ENCODE measurements at places on chromosomes 5 and 9. TPM values are rescaled to one million over a fixed set of nuclear protein-coding genes. Genes with fewer than 3 reads are reported as not detected.
A peak's percentile ranks its signal among the peaks of the same experiment; 100 is the strongest.

GRCh38 chr5:61504143-61504770 lies 172.2 kb downstream of the ZSWIM6 start:
- no peak for DNase-seq

DNA sequence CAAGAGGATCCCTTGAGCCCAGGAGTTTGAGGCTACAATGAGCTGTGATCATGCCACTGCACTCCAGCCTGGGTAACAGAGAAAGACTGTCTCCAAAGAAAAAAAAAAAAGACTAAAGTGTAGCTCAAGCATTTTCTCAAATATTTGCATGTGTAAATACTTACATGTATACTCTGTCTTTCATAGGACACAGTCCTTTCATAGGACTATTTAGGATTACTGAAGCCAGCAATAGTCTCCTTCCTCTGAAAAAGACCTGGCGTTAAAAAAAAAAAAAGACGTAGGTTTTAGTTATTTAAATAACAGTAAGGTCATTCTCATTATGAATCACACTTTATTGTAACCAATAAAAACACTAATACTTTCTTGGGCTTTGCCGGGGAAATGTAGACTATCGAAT lies 29.9 kb downstream of the HSDL2 start:
- no peak for DNase-seq

DNA sequence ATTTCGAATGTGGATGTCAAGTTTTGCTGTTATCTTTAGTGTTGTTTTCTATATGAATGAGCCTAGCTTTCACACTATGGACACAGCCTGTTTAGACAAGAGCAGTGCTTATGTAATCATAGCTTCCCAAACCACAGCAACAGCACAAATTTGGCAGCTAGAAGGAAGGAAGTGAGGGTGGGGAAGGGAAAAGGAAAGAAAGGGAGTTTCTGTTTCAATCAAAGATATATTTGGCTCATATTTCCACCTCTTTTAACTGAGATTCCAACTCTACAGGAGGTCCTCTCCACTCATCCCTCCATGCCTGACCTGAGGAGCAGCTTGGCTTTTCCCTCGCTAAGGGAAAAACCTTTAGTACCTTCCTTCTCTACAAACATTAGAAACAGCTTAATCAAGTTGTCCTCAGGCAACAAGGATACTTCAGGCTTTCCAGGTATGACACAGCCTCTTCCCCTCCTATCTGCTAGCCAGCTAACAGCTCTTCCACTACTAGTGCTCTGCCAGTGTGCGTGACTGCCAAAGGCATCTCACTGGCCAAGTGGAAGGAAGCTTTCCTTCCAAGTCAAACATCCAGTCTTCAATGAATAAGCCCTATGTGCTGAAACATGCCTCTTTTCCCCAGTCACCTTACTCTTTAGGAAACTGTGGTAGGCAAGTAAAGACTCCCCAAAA lies 268.6 kb upstream of the PTGER4 start:
- no peak for DNase-seq

DNA sequence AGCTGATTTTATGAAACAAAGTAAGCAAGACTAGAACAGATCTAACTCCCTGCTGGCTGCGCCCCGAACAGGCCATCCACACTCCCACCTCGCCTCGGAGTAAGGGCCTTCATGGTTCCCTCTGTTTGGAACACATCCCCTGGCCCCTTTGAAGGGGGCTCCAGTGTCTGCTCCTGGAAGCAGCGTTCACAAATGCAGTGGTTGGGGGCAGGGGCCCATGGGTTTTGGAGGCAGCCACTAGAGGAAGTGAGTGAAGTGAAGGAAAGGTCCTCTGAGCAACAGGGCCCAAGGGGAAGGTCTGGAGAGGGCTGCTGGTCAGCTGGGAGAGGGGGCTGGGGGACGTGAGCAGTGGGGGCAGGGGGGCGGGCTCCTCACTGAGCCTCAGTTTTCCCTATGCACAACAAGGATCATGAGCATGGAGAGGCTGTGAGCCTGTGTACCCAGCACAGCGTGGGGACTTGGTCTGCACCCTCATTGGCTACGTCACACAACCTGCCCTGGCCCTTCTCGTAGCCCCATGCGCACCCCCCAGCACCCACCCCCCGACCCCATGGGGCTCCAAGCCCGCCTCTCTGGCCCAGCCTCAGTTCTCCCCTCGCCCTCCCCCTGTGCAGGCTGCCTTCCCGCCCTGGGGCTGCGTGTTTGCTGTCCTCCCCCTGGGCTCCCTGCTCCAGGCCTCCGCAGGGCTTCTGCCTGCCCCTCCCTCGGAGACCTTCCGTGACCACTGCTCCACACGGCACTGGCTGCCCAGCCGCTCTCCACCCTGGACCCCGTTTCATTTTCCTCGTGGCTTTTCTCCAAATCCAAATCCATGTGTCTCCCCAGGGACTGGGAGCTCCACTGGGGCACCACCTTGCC lies 39.5 kb downstream of the RASGEF1C start:
- DNase-seq = no peak

DNA sequence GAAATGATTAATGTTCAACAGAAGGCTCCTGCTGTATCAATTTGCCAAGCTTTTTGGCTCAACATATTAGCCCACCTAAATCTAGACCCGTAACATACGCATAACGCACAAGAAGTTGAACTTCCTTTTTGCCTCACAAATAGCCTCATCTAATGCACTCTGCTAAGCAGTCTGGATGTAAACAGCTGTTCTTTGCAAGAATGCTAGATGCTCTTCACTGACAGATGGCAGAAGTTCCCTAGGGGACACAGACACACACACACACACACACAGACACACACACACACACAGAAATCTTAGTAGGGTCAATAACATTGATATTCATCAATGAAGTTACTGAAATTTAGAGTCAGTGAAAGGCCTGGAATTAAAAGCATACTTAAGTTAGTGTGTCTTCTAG lies 13.2 kb upstream of the PCA3 start:
- DNase-seq = no peak

- no peak for DNase-seq
These were observed 19.6 kb downstream of the MFAP3 start for GRCh38 chr5:154058055-154059038.

GRCh38 chr9:14400658-14400995 lies 86.7 kb upstream of the NFIB start:
- peak; percentile 52 for DNase-seq

DNA sequence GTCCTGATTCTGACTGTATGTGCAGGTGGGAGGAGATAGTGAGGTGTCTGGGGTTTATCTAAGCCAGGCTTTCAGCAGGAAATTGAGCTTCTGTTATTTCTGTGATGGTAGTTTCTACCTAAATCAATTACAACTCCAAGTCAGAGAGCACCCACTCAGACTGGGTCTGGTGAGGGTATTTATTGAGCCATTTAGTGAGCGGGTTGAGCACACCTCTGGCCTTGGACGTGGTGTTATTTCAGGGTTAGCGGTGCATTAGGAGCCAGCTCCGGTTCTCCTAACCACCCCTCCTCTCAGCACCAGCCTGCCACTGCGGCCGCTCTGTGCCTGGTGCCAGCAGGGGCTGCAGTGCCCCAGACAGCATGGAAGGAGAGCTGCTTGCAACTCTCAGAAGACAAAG lies 238.9 kb downstream of the CACNA1B start:
- DNase-seq = no peak

NR2F1 gene
- 0.70 TPM for total RNA-seq

DNA sequence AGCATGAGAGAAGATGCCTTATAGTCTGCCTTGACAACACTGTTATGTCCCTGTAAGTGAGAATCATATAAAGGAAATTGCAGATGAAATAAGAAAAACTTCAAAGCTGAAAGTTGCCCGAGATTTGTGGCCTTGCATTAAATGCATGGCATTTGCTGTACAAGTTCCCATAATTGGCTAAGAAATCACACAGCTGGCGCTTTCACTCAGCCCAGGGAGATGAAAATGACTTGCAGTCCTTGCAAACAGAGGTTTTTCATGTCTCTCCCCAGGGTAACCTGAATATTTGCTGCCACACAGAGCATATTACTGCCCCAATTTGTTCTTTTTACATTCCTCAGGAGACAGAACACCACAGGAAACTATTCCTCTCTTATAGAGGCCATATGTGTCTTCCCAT lies 174.8 kb downstream of the FAM114A2 start:
- no peak for DNase-seq

ORM2 gene
- total RNA-seq = not detected

DNA sequence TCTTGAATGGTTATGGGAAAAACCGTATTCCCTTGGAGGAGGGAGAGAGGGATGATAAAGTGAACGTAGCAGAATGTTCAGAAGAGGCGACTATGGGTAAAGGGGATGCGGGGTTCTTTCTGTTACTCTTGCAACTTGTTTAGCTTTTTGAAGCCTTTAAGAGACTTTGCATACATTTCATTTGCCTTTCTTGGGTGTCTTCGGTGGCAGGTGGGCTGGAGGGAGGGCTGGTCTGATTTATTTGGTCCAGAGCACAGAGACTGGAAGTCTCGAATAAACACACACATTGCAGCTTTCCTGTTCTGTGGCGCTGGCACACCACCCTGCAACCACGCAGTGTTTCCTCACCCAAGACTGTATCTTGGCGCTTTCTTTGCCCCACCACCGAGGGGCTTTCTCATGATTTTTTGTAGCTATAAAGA lies 23.2 kb downstream of the TTF1 start:
- DNase-seq = no peak

GRCh38 chr9:114280636-114281472 lies 42.0 kb upstream of the ORM1 start:
- DNase-seq = no peak

ARAP3 gene
- total RNA-seq = 12.5 TPM

MYORG gene
- 8.1 TPM for total RNA-seq

All from Right ventricle myocardium superior (tissue), 1 donor.